ENCODE measurements at places on chromosomes 4 and X.

GRCh38 chrX:46279214-46279924 is 265.9 kb downstream of the ZNF674 start:
- no peak for DNase-seq

DNA sequence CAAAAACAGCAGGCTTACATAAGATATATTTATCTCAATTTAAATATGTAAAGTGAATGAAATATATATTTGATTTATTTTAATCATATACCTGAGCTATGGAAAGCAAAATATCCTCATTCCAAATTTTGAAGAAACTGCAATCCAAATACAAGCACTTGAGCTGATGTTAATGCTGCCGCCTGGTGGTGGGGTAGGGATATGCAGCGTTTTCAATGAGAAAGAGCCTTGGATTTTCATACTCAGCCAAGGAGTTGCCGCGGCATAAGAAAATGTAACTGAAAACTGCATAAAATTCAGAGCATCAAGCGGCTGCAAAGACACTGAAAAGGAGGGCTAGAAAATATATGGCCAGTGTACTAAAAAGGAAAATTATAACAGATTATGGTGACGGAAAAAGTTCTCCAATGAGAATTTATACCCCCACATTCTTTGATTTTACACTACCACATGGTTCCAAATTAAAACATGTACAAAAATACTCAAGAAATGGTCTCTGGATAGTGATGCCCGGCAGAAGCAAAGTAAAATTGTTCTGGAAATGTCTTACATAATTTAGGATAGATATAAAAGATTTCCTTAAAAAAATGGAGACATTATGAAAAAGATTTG is 660.3 kb upstream of the PITX2 start:
- DNase-seq, result peak; percentile 13

GRCh38 chrX:40201329-40201885 is 103.6 kb upstream of the BCOR start:
- DNase-seq, result no peak

DNA sequence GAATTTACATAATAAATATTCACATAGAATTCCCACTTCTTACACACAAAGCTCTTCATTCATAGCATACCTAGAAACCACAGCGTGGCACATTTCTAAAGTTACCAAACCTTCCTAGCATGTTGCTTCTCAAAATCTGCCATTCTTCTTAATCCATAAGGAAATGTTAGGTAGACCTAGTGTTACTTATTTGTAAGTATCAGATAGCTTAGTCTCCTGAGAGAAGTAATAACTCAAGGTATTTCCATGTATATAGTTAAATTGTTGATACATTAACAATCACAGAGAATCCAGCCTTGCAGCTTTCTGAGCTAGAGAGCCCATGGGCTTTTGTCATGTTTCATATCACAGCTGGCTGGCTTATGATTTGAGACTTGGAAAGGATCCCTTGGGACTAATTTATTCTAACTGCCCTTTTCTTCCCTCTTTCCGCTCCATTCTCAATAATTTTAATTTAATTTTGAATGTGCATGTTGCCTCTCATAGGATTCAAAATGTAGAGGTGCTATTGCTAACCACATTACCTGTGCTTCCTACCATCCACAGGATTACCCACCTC is 17.6 kb downstream of the SH3RF1 start:
- no peak for DNase-seq

DNA sequence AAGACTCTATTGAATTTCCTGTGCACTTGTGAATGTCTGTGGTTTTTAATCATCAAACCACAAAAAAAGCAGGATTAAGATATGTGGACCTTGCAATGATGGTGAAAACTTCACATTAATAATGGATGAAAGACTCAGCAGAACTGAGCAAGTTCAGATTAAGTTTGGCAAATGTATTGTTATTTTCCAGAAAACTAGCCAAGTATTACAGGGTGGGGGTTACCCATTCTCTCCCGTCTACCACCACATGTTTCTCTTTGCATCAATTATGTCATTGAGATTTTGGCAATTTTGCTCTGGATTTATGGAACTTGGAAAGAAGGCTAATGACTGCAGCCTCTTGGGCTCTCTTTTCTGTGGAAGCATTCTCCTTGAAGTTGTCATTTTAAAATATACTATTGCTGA is 577.1 kb downstream of the ANKRD50 start:
- DNase-seq, result no peak

GRCh38 chrX:43676971-43677572 is 21.0 kb downstream of the MAOA start:
- DNase-seq, result no peak

DNA sequence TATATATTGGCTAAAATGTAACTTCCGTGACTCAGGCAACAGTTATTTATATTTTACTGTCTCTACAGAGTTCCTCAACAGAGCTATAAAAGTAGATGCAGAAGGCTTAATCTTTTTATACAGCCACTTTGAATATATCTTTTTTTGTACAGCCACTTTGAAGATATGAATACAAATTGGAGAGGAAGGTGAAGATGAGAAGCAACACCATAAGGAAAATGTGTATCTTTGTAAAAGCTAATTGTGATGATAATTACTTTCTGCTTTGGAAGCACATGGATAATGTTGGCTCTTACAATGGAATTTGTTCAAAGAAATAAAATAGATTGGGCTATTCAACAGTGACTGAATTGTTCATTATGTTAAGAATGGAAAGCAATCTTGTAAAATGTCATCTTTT is 205.8 kb downstream of the ARAP2 start:
- DNase-seq, result no peak

DNA sequence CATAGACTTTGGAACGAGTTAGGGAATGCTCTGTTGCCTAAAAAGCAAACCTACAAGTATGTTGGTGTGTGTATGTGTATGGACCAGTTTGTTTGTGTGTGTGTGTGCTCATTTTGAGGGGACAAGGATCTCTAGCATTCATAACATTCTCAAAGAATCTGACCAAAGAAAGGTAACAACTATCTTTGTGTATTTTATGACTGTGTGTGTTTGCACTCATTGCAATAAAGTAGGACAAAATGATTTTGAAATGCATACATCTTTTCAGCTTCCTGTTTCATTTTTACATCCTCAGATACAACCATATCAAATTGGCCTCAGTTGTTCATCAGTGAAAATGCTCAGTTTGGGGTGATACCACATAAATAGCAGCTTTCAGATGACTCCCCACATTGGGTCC is 8.3 kb upstream of the XK start:
- no peak for DNase-seq

- no peak for DNase-seq
These were observed 2197.4 kb downstream of the PCDH7 start for GRCh38 chr4:32917586-32917985.

- no peak for DNase-seq
These were observed 113.0 kb downstream of the ARX start for GRCh38 chrX:24902806-24903205.

DNA sequence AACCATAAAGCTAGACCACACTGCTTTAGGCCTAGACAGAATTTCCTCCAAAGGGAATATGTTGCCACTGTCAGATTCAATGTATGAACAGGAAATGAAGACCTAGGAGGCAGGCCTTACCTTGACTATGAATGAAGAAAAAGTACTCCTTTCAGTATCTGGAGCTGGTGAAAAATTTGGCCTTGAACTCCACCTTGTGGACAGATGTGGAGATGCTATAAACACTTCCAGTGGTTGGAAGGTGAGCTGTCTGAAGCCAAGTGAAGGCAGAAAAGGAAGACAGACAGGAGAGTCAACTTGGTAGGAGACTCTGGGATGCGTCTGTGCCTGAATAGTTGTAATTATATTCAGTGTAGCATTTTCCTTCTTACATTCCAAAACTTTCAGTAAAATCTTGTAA is 17.2 kb downstream of the SPIN3 start:
- DNase-seq, result peak; percentile 11

DNA sequence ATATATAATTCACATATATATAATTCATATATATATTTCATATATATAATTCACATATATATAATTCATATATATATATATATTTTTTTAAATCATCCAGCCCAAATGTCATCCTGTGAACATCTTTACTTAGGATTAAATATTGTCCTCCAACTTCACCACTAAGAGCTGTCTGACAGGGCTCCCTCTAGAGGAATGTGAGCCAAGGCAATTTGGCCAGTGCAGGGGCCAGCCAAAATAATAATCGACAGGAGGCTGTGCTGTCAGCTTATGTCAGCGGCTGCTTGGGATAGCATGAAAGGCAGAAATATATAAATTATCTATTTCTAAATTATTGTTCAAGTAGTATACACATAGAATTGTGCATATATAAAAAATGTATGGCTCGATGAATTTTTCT is 29.5 kb downstream of the EGFL6 start:
- DNase-seq, result no peak

GRCh38 chr4:83074086-83074704 is 39.2 kb downstream of the COPS4 start:
- DNase-seq, result peak; percentile 31

DNA sequence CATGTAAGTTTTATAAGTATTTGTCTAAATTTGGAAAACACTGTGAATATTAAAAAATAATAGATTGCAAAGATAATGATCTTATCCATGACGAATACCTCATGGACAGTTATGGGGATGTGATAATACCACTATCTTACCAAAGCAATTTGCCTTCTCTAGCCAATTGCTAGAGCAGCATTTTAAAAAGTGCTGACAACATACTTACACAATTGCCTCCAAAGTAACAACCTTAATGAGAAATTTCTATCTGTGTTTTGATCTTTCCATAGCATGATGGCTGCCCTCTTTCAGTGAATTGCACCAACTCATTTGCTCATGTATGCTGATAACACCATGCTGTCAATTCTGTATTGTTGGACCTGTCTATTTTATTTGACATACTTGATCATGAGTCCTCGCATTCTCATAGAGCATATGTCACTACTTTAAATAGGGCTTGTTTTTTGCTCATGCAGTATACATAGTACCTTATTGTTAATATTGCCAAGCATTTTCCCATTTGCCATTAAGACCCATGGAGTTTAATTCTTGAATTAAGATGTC is 87.2 kb downstream of the MMRN1 start:
- no peak for DNase-seq

DNA sequence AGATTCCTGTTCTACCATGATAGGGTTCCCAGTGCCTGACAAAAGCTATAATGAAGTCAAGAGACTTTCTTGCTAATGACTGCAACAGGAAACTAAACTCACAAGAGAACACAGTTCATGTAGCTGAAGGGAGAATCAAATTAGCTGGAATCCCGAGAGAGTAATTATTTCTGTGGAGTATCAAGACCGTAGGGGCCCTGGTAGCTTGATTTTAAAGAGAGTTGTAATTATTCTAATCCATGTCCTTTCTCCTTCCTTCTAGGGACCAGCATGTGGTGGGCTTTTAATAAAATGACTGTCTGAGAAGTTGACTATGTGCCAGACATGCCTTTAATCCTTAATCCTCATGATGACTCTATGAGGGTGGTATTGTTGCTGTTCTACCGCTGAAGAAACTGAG is 1.7 kb upstream of the TRPC5OS start:
- no peak for DNase-seq

GRCh38 chr4:5812506-5813229 is 80.2 kb downstream of the CRMP1 start:
- DNase-seq, result peak; percentile 81

- DNase-seq, result no peak
These were observed 9.2 kb downstream of the VSIG4 start for GRCh38 chrX:66030505-66031317.

DNA sequence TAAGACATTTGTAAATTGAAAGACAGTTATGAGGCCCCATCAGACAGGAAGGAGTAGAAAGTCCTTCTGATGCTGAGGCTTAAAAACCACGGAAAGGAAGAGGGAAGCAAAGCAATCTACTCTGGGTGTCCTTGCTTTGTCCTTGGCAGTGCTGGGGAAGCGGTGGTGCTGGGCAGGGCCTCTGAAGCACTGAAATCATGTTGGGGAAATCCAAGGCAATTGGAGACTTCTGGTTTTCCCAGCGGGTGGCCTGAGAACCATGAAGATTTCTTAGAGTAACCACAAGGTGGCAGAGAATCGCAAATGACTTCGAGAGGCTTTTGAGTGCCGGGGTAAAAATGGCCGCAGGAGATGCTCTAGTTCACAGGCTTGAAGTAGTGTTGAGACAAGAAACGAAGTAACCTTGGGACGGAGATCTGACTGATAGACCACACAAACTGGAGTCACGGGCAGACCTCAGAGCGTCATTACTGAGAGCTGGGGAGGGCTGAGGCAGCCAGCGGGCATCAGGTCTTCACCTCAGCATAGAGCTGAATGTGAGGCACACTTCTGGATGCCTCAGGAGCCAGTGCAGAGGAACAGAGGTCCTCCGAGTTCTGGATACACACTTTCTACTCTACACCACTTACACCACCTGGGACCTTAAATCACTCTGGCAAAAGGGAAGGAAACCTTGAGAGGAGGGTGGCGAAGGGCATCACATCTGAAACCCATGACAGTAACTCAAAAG is 130.7 kb upstream of the GPRIN3 start:
- DNase-seq, result peak; percentile 1

DNA sequence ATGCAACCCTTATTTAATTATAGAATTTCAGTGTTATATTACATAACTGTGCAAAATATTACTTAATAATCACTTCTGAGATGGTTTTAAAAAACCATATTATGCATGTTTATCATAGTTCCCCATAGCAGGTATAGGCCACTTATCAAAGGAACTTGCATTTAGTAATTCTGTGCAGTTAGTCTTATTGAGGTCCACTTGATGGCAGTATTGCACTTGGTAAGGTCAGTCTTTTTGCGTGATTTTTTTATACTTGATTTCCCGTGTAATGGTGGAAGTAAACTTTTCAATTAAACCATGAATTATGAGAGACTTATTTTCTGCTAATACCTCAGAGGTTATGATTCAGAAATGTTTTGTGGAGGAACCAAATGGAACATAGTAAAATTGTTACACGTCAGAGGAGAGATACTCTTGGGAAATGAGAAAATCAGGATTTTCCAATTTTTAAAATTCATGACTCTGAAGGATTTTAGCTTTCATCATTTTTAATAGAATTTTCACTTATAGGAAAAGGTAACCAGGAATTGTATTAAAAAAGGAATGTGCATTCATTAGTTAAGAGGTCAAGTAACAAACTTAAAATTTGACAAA is 230.0 kb downstream of the CCSER1 start:
- DNase-seq, result no peak
